ENCODE measurements at places on chromosomes 16 and 17.

DNA sequence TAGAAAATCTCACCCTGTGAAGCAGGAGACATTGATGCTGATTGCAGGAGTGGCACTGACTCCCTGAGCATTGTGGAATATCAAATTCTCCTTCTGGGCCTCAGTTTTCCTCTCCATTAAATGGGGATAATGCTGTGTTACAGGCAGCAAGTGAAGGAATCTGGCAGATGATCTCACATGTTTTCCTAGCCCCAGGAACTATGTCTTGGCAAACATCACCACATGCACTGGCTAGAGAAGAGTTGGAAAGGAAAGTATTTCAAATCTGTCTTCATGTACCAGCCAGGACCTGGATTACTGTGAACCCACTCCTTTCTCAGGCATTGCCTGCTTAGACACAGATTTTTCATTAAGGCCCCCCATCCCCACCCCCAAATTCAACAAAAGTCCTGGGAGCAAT lies 13.6 kb upstream of the CCL8 start:
- no peak for DNase-seq

- peak; percentile 47 for DNase-seq
Observed at GRCh38 chr17:82238472-82239201, 9.8 kb downstream of the SLC16A3 start.

DNA sequence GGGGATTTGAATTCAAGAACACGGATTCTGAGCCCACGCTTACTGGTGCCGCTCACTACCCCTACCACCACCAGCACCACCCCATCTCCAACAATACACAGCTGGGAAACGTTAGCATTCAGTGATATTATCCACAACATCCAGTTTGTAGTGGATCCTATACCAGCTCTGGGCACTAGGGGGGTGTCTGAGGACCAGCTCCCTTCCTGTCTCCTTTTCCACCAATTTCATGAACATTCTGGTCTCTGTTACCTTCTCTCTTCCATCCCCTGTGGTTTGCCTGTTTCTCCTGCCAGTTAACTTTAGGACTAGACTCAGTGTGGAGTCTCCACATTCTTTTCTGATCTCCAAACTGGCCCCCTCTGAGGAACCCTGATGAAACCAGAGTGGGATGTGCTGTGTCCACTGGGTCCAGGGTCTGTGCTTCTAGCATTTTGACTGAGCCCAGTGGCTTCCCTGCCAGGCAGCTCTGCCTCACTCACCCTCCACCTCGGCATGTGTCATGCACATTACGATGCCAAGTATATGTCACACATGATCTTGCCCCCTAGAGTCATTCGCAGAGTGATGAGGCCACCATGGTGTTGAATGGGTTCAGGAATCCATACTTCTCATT lies 187.0 kb upstream of the CDH13 start:
- DNase-seq = no peak

DNA sequence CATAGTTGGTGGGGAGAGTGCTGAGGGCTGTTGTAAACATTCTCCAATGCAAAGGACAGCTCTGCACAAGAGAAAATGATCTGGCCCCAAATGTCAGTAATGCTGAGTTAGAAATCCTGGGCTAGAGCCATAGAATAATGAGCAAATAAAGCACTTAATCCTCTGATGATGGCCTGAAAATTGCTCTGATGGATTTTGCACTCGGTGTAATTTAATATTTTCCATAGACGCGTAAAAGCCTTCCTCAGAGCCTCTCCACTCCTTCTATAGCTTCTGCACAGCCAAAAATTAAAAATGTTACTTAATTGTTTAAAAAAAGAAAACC lies 23.7 kb downstream of the FAM20A start:
- no peak for DNase-seq

DNA sequence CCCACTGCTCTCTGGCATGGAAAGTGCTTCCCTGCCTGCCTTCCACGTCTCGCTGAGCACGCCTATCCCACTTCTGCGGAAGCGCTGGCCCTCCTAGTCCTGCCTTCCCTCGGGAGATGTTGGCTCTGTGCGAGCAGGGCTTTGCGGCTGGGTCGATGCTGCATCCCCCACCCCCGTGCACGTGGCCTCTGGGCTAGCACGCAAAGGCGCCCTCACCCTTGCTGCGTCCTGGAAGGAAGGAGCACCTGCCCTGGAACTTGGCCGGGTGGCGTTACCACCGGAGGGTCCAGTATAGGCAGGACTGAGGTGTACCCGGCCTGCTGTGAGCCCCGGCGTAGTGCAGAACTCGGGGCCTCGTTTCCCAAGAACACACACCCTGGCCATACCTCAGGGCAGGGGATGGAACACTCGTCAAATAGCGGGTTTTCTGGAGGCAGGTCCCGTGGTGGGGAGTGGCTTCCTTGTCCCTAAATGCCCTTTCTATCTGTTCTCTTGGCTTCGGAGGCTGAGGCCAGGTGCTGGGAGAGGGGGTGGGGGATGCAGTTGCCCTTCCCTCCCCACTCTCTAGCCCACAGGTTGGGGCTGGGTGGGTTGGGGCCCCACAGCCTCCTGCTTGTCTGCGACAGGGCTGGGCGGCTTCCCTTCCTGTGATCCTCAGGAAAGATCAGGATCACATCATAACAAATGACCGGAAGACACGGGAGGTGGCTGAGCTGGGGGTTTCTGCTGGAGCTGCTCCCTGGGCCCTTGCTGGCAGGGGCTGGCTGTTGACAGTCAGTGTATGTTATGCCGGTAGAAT lies 17.4 kb downstream of the BAIAP2 start:
- DNase-seq = no peak

DNA sequence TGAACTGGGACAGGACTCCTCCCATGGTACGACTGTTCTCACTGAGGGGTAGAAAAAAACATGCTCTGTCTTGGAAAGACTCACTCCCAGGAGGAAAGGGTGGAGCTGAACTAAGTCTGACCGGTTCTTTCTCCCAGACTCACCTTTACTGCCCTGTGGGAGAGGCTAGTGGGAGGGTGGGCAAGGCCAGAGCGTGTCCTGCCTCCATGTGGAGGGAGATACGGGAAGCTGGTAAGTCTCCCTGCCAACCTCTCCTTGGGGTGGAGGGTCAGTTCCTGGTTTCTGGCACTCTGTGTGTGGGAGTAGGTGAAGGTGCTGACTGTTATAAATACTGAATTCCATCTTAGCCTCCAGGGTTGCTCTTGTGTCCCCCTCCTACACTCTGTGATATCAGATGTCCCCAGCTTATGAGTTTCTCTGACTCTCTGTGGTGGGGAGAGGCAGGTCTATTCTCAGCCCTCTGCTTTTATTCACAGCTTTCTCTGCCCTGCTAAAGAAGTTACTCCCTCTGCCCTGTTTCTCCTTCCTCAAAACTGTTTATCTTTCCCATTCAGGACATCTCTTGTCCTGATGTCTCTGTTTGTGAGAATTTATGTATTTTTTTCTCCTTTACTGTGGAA lies 26.9 kb upstream of the FAM20A start:
- DNase-seq = no peak

- no peak for DNase-seq
Observed at GRCh38 chr16:75319513-75320411, 68.3 kb upstream of the BCAR1 start.

- no peak for DNase-seq
Observed at GRCh38 chr16:88814144-88814502, 2.4 kb upstream of the APRT start.

- DNase-seq = no peak
Observed at GRCh38 chr16:30949650-30950515, 1.0 kb downstream of the ORAI3 start.
